Stimulated activated CD4-positive, alpha-beta T cell treated with anti-CD3 and anti-CD28 coated beads, Interleukin-1b, Interleukin-23, amount 100 ng/mL, for 1 hour (primary cell): ENCODE measurements at places on chromosomes 1 and 21.

DNA sequence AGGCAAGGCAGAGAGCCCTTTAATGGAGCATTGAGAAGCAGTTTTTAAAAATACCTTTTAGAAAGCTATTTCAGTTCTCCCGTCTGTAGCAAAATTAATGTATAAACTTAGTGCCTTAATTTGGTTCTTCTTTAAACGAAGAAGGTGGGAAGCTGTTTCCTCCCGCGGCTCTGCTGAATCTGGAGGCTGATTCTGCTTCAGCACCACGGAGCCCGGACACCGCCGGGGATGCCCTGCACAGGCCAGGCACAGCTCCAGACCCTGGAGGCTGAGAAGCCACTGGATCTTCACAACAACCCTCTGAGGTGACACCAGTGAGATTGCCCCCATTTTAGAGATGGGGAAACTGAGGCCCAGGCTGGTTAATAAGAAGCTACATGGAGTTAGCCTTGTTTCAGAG lies 175.8 kb upstream of the VAMP3 start:
- DNase-seq: no peak

DNA sequence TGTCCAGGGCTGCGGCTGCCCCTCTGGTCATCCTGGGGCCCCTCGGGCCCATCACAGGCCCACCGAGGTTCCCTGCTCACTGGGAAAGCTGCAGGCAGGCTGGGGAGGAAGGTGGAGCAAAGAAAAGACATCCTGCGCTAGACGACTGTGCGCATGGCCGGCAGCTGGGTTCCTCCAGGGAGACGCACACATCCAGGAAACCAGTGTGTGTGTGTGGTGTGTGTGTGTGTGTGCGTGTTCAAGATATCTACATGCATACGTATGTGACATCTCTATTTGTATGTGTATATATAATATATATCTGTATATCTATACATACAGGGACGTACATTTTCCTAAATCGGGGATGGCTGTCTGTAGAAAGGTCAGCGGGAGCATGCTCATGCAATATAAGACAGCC lies 63.7 kb downstream of the ACOT7 start:
- no peak for DNase-seq

GRCh38 chr1:218604217-218604616 lies 259.1 kb downstream of the TGFB2 start:
- DNase-seq: no peak

GRCh38 chr1:55081905-55082296 lies 42.6 kb downstream of the PCSK9 start:
- no peak for DNase-seq

DNA sequence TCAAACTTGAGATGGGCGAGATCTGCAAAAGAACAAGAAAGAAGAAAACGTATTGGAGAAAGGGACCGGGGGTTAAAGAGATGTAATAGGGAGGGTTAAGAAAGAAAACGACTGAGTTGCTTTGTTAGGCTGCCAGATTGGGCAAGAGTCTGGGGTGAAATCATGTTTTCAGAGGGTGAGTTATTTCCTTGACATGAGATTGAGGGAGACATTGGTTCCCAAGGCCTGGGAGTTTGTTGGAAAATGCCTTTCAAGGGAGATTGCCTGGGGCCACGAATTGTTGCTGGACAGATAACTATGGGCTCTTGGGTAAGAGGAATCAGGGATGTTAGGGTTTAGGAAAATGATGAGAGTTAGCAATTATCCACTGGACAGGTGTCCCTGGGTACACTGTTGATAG lies 776 bp upstream of the CADM3 start:
- DNase-seq: no peak

- no peak for DNase-seq
Measured at GRCh38 chr21:38420140-38420539, 78.1 kb downstream of the ERG start.

- DNase-seq: no peak
Measured at GRCh38 chr1:82586473-82586872, 785.7 kb downstream of the ADGRL2 start.

DNA sequence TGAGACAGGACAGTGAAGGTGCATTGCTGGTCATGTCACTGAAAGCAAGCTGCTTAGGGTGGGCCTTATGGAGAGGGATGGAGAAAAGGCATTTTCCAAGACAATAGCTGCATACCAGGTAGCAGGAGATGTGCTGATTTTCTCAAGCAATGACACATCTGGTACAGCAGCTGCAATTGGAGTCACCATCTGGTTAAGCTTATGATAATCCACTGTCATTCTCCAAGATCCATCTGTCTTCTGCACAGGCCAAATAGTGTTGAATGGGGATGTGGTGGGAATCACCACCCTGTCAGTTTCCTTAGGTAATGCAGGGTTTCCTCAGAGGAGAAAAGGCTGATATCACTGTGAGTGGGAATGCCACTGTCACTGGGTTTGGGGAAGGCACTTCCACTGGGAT lies 54.6 kb downstream of the ADSS2 start:
- no peak for DNase-seq

DNA sequence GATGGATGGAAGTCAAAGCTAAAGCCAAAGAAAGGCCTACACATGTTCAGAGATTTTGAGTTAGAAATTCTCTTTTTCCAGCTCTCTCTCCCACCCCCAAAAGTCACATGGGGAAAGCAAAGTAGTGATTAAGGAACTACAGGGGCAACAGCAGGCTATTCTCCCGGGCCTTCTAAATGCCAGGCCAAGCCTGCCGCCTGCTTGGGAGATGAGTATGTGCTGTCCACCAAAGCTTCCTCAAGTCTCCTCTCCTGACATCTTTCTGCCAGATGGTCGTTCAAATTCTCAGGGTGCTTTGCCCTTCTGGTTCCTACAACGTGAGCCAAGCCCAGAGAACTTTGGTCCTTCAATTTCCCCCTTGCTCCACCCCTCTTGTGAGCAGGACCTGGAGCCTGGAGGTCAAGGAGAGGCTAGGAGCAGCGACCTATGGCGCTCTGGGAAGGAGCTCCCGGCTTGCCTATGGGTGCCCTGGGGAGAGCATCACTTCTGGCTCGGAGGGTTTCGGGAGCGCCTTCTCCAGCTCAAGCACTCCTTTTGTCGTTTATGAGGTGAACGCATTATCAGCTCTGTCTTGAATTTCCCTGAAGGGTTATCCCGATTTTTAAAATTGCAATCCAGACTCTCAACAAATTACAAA lies 4.4 kb upstream of the PRRX1 start:
- no peak for DNase-seq

DNA sequence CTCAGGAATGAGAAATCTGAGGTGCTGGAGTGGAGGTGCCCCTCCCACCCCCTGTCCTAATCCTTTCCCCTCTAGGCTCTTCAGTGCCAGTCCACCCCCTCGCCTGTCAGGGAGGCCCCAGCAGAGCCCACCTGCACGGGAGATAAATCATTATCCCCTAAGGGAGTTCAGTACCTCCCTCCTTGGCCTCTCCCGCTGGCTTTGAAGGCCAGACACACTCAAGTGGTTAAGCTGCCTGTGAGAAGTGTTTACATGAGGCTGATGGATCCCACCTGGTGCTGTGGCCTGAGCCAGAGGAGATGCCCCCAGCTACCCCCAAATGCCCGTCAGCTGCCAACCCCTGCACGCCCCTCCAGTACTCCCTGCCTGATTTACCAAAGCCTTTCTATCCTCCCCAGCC lies 3.7 kb downstream of the RSPO1 start:
- DNase-seq: no peak

DNA sequence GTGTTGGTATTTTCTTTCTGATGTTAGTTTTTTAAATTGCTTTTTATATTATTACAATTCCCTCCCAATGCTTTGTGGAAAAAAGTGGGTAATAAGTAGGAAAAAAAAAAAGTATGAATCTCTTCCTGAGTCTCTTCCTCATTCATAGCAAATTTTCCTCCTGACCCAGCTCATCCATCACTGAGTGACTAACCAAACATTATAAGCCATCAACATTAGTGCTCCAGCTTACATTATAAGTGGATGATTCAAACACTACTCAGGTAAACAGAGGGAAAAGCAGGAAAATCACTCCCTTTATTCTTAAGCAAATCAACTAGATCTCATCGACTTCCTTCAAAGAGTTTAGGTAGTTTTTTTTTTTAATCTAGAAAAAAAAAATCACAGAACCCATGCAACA lies 15.4 kb upstream of the SAMD13 start:
- DNase-seq: no peak

- no peak for DNase-seq
Measured at GRCh38 chr1:170252851-170253579, 107.3 kb downstream of the NTMT2 start.

DNA sequence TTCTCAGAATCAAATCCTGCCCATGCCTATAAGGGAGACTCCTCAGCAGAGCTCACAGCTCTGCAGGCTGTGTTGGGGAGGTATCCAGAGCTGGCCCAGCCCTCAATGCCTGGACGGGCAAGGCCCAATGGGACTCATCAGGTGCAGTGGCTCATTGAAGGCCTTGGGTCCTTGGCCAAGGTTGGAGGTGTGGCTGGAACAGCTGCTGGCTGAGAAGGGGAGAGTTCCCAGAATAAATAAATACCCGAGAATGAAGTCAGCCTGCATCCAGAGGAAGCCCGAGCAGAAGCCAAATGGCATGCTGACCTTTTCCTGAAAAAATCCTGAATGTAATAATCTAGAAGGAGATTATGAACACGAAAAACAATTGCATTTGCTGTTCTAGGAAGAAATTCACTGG lies 25.2 kb upstream of the IKBKE start:
- no peak for DNase-seq
